A673 (cell line): ENCODE measurements at places on chromosomes 11 and 22.

DNA sequence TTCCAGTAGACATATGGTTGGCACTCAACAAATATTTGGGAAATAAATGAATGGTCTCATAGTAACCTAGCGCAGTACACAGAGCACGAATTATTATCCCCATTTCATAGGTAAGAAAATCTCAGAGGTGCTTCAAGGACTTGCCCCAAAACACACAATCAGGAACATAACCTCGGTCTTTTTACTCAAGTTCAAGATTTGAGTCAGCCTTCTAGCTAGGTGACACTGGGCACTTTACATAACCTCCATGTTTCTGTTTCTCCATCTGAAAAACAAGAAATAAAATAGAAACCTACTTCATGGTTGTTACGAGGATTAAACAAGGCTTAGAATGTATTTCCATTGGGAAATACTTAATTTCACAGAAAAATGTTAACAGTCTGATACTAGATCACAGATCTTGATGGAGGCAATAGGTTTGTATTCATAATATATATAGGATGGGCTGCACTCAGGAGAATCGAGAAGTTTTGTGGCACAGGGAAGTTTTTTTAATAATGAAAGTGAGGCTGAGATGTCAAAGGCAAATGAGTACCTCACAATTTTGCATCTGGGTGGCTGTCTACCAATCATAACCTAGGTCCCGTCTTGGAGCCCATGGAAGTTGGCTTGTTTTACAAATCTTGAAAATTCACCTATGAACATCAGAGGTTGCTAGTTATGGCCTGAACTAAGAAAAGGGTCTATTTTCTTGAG lies 147.4 kb upstream of the ZC3H12C start:
- DNase-seq, result no peak

DNA sequence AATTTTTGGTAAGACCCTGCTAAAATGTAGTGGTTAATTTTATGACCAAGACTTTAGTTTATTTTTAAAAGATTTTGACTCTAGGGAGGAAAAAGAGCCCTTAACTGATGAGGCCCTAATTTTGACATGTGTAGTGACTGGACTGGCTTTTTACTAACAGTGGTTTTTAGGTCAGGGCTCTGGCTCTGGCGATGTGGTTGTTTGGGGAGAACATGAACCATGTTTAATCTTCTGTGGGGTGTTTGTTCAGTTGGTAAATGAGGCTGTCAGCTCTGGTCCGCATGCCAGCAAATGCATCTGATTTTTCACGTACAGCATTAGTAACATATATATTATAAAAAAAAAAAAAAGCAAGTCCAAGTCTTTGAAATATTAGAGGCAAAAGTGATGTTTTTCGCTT lies 104.3 kb downstream of the EXT2 start:
- DNase-seq, result no peak

DNA sequence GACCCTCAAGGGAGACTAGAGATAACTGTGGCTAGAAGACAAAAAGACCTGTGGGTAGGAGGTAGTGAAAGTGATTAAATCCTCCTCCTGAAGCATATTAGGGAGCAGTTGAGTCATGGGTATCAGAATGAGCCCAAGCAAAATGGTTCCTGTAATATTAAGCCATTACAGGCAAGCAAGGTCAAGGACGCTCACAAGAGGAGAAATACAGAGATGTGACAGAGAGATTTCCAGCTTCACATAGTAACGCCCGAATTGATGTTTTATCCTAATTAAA lies 77.7 kb downstream of the FAM76B start:
- no peak for DNase-seq

- DNase-seq, result no peak
These were observed 113.4 kb downstream of the LRRC4C start for GRCh38 chr11:41346042-41346441.
